ENCODE measurements at places on chromosomes 2 and 18.
A peak's percentile ranks its signal among the peaks of the same experiment; 100 is the strongest.

DNA sequence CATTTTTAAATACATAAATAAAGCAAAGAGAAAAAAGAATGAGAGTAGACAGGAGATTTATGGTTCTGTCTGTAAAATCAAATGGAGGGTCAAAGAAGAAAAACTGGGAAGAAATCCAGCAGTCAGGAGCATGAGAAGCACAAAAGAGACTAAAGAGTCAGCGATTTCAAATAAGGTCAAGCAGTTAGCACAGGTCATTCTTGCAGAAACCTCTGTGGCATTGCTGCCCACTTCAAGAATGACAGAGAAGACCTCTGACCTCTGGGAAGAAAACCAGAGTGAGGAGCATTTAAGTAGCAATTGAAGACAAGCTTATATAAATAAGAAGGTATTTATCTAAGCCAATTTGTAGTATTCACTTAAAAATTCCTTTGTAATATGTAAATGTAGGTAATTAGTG lies 172.0 kb upstream of the SPOPL start:
- peak; percentile 17 for DNase-seq

DNA sequence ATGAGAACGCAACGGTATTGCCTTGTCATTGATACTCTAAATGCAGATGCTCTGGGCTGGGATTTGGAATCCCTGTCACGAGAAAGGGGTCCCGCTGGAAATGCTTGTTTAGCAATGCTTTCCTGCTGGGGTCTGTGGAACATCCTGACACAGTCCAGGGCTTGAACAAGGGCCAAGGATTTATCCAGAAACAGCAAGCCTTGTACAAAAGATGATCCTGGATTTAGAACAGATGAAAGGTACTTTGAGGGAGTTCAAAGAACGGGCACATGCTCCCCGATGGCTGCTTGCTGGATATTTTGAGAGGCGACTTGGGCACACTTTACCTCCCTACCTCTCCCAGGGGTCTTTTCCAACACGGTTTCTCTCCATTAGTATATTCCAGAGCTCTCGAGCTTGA lies 108.1 kb upstream of the CELF4 start:
- DNase-seq, result no peak

DNA sequence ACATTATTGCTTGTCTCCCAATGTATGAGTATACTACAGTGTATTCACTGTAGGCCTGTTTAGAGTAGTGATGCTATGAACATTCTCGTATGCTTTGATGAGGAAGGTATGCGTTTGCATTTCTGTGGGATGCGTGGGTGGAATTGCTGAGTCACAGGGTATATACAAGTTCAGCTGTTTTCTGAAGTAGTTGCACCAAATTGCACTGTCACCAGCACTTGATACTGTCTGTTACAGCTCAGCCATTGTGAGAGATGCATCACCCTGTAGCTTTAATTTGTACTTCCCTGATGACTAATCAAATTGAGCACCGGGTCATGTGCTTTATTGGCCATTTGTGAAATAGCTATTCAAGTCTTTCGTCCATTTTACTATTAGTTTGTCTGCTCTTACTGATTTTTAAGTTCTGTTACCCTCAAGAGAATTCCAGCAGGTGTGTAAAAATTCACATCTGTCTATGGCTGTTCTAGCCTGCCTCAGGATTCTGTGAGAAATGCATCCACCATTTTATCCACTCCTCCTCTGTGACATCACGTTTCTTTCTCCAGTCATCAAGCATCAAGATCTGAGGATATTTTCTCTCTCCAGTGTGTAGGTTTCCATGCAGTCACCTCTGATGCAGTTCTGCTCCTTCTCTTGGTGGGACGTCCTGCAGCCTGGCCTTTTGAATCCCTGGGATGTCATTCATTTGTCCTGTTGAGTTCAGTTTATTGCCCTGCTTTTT lies 72.5 kb downstream of the DGKD start:
- no peak for DNase-seq

DNA sequence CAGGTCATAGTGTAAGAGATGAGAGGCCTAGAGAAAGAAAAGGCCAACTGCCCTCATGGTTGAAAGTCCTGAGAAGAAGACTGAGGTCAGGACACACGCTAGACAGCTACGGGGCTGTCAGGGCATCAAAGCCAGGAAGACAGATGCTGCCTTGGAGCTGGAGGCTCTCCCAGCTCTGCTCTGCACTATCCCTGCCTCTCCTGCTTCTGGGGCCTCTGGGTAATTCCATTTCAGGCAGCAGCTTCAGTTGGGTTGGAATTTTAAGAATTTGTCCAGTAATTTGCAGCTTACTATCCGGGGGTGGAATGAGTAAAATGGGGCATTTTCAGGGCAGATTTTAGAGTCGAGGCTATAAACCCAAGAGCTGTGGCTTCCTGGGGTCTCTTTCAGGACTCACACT lies 76.2 kb upstream of the CTAGE1 start:
- DNase-seq, result no peak

DNA sequence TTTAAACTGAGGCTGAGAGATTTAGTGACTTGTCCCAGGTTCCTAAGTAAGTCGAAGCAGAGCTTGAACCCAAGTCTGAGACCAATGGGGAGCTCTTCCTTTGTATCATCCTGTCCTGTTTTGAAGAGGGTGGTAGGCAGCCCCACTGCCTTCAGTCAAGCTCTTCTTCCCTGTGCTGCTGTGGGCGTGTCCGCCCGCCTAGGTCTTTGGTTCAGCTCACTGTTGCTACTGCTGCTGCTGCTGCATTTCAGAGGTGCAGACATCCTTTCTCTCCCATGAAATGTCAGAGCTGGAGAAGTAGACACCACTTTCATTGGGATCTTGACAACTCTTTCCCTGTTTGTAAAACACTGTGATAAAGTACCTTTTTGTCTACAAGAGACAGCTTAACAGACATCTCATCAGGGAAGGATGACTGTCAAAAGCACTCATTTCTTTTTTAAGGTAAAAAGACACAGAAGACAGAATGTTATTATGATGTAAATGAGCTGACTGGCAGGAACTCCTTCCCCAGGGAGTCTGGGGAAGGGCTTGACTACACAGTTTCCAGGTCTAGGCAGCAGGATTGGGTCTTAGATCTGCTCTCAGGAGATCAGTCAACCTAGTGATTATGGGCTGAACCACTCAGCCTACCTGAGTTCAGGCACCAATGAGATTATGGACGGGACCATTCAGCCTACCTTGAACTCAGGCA lies 91.7 kb upstream of the TRIB2 start:
- no peak for DNase-seq

GRCh38 chr2:142876423-142876822 lies 1.0 kb upstream of the KYNU start:
- DNase-seq, result no peak

GRCh38 chr18:57523171-57523956 lies 63.1 kb downstream of the FECH start:
- DNase-seq, result no peak

- no peak for DNase-seq
Observed at GRCh38 chr18:8519102-8519501, 90.1 kb upstream of the RAB12 start.

DNA sequence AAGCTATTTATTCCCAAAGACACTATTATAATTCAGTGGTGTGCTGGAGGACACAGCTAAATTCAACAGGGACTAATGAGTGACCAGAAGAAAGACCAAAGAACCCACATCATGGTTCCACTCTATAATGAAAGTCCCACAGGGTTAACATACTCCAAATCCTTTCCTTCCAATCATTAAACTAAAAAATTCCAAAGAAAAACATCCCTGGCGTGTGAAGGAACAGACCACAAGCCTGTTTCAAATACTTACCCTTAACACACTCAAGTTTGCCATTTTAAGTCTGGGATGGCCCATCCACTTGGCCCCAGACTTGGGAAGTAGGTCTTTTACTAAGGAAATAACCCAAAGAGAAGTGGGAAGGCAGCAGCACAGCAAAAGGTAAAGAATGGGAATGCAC lies 150.1 kb upstream of the CCDC150 start:
- DNase-seq, result no peak

- no peak for DNase-seq
Observed at GRCh38 chr2:28096421-28096820, 205.9 kb downstream of the BABAM2 start.

DNA sequence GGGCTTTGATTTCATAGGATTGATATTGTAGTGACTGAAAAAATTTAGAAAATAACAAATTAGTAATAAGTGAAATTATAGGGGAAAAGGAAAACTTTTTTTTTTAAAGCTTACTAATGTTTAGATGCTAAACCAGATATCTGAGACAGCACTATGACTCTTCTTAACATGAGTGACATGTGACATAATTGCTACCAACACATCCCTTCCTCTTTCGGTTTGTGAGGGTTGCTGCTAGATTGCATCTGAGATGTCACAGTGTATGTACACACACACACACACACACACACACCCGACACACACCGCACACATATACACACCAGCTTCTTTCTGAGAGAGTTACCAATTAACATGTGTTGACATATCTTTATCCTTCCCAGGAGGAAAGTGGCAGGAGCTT lies 18.0 kb downstream of the RAPGEF4 start:
- DNase-seq, result no peak

DNA sequence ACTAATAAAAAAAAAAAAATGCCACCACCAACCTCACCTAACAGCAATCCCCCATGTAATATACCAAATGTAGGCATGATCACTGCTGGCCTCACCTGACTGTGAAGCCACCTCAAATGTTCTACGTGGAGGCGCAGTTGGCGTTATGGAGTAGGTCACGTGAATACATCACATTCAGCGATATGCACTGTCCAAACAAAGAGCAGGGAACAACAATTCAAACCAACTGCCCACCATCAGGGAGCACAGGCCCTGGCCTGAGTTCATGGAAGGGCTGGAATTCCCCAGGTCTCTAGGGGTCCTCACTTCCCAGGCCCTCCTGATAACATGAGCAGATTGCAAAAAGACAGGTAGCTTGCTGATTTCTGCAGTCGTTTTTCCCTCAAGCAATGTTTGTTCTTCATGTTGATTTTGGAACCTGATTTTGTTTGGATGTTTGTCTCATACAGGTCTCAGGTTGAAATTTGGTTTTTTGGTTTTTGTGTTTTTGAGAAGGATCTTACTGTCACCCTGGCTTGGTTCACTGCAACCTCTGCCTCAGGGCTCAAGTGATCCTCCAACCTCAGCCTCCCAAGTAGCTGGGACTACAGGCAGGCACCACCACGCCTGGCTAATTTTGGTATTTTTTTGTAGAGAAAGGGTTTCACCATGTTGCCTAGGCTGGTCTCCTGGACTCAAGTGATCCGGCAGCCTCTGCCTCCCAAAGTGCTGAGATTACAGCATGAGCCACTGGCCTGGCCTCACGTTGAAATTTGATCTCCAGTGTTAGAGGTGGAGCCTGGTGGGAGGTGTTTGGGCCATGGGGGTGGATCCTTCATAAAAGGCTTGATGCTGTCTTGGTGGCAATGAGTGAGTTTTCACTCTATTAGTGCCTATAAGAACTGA lies 15.5 kb downstream of the TBC1D8 start:
- no peak for DNase-seq

DNA sequence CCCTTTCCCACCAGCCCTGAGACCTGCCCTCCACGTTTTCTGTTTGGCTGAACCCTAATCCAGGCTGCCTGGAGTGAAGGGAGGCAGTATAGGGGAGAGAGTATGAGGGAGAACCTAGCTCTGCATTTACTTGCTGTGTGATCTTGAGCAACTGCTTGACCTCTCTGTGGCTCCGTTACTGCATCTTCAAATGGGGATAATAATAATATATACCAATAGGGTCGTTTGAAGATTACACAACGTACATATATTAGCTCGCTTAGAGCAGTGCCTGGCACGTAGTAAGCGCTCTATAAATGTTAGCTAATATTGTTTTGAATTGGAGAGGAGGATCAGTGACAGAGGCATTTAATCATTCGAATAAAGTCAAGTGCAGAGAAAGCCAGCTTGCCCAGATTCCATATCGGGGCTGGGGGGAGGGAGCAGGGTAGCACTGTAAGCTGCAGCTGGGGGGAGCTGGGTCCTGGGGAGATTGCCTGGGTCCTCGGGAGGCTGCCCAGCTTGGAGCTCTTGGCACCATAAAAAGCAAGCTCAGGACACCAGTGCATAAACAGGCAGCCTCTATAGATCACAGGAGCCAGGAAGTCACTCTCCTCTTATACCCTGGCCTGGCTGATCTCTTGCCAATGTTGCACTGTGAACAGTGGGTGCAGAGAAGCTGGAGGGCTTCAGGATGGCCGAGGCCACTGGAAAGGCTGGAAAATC lies 19.1 kb downstream of the KCNK3 start:
- DNase-seq, result no peak

GRCh38 chr2:217467331-217467730 lies 535.5 kb downstream of the TNS1 start:
- no peak for DNase-seq

- DNase-seq, result no peak
Observed at GRCh38 chr2:148519013-148519412, 125.5 kb upstream of the EPC2 start.

DNA sequence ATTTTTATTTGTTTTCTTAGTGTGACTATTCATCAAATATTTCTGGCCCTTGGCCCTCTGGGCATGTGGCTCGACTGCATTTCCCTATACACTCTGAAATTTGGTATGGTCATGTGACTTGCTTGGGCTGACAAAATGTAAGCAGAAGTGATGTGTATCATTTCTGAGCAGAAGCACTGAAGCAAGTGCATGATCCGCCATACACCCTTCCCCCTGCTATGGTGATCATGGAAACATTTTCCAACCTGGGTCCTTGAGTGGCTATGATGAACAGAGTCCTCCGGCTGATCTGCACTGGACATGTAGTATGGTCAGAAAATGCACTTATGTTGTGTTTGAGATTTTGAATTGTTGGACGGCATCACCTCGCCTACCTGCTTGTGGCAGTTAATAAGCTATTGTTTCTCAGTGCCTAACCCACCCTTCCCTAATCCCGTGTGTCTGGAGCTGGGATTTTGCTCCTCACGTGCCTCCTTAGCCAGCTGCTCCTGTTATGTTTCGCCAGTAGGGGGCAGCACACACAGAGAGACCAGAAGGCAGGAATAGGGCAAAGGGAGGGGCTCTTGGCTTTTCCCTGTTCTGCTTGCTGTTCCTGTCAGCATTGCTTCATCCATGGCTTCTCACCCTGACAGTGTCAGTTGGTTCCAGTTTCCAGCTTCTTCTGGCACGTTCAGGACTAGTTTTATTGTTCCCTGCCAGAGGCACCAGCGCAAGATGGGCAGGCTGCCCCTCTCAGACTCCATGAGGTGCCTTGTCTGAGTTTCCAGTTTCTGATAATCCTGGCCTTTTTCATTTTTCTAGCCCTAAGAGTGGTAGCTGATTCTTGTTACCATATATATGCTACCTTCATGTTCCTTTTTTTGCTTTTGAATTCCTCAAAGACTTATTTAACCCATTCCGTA lies 207.4 kb downstream of the ARL6IP6 start:
- peak; percentile 54 for DNase-seq

GRCh38 chr18:46555724-46556123 lies 101.3 kb downstream of the LOXHD1 start:
- DNase-seq, result peak; percentile 14
